SHP77 (cell line): ENCODE measurements at places on chromosomes 3 and 15.
A peak's percentile ranks its signal among the peaks of the same experiment; 100 is the strongest.

- no peak for DNase-seq
Observed at GRCh38 chr3:88009066-88009465, 49.7 kb downstream of the CGGBP1 start.

- no peak for DNase-seq
Observed at GRCh38 chr15:41566121-41566885, 7.3 kb downstream of the TYRO3 start.

- DNase-seq, result peak; percentile 54
Observed at GRCh38 chr15:44584162-44584749, 47.3 kb downstream of the EIF3J start.

DNA sequence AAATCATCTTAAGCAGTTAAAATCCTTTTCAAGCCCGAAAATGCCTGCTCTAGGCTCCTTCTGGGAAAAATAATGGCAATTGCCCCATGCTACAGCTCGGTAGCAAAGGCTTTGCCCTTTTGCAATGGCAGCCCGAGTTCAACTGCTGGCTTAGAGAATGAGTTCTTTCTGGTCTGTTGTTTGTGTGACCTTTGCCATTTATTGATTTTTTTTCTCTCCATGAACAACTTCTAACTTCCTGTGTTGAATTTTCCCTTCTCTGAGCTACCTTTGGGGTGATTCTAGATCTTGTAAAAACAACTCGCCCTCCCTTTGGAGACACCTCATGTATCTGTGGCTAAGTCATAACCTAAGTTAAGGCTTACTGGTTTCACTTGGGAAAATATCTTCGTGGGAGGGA, 139.3 kb downstream of the PLCH1 start:
- no peak for DNase-seq

DNA sequence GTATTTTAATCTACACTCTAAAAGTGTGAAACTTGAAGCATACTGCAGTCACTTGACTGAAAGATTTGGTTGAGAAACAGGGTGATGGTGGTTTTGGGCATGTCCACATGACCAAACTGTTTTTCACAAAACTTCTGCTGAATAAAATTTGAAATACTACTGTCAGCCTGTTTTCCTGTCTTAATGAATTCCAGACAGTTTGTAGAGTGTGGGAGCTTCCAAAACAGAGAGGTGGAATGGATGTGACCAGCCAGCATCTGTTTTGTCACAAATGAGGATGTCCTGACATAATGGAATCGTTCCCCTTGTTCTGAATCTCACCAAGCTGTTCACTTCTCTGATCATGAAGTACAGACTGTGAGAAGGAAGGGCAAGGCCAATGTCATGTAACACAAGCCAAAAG, 11.8 kb downstream of the MITF start:
- DNase-seq, result no peak

GRCh38 chr3:63952248-63952594, 40.0 kb upstream of the SCAANT1 start:
- no peak for DNase-seq

GRCh38 chr15:31262143-31262530, 64.5 kb upstream of the KLF13 start:
- no peak for DNase-seq

DNA sequence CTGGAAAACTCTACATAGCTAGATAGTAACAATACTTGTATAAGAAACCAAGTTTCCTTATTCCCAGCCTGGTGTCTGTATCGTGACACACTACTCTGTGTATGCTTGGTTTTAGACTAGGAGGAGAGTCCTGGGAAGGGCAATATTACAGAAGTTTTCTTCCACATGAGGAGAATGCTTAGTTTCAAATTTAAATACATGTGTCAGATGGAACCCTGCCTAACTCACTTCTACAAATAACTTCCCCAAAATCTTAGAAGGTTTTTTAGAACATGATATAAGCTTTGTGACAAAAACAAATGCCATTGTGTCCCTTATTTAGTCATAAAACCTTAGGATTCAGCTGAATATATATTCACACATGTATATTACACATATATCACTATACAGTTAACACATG, 7.2 kb upstream of the IL20RB start:
- no peak for DNase-seq

- no peak for DNase-seq
Observed at GRCh38 chr3:9147896-9148266, 101.6 kb downstream of the SRGAP3 start.

DNA sequence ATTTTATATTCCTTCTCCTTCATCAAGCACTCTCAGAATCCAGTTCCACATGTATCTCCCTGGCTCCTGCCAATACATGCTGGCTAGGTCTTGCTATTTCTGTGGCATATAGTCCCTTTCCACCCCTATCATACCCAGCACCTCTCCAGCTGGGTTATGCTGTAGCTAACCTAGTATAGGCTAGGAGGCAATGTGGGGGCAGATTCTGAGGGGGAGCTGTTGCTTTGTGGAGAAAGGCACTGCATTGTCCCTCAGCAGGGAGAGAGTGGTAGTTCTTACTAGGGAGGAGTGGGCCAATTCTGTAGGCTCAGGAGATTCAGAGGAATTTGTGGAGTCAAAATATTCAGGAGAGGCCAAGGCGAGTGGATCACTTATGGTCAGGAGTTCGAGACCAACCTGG, 39.4 kb upstream of the UBL7 start:
- DNase-seq, result no peak
